ENCODE measurements at places on chromosomes 4 and X.
A peak's percentile ranks its signal among the peaks of the same experiment; 100 is the strongest.

DNA sequence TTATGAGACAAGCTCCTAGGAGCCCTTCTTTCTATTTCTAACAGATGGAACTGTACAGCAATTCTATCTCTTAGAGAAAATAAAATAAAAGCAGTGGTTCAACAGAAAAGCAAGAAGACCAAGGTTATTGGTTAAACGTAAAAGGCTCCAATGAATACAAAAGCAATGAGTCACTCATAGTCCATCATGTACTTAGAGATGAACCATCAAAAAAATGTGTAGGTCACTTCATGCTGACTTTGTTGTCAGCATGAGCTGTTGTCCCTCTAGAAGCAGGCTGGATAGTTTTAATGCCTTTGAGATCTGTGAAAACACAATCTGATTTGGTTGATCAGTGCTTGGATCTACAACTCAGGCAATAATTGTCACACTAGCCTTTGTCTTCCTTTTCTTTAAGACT, 378.6 kb upstream of the ANXA10 start:
- no peak for DNase-seq

- no peak for DNase-seq
Observed at GRCh38 chr4:92521941-92522340, 218.2 kb downstream of the GRID2 start.

DNA sequence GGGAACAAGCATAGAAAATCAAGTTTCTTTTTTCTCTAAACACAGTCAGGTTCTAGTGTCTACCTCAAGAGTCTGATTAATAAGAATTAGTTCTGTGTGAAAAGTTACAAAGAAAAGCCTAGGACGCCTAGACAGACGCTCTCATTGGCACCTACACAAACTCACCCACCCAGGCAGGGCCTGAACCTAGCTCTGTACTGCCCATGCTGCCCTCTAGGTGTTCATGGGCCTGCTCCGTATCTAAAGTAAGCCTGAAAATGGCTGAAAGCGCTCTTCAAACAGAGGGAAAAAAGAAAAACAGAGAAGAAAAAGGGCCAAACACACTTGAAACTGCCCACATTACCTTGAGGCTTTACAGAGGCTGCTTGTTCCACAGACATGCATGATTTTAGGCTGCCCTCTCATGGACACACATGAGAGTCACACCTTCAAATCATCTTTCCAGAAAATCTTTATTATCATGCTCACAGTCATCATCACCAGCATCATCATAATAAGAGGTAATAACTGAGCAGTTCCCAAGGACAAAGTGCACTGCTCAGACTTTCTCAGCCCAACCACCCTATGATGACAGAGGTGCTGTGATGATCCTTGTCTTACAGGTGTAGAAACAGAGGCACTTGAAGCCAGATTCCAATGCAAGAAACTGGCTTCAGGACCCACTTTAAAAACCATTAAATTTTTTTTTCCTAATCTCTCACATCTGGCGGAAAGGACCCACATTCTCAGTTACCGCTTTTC, 49.6 kb downstream of the MAP7D2 start:
- DNase-seq: peak; percentile 41

DNA sequence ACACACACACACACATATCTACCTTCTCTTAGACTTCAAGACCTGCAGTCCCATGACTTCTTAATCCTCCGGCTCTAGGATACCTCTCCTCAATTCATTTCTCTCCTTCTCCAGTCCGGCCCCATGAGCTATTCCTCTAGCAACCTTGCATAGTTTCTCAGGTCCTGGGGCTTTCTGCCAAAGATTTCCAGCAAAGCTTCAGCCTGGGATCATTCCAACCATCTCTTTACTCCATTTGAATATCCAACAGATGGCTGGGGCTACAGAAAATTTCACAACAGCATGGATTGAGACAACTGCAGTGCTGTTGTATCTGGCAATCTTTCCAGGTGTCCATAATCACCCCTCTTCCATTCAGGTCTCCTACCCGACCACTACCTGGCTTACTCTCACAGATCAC, 184.1 kb downstream of the DCHS2 start:
- no peak for DNase-seq

DNA sequence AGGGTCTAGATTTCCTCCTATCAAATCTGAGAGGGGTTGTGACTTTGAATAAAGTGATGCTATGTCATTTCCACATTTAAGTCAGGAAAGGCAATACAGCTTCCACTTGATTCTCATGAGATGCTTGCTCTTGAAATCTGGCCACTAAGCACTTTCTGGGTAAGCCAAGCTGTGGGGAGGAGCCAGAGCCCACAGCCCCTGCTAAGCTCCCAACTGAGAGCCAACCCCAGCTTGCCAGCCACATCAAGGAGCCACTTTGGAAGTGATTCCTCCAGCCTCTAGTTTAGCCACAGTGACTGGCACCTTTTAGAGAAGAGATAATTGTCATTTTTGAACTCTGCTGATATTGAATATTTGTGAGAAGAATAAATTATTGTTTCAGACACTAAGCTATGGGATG, 1441.5 kb upstream of the IGFBP7 start:
- DNase-seq: no peak

DNA sequence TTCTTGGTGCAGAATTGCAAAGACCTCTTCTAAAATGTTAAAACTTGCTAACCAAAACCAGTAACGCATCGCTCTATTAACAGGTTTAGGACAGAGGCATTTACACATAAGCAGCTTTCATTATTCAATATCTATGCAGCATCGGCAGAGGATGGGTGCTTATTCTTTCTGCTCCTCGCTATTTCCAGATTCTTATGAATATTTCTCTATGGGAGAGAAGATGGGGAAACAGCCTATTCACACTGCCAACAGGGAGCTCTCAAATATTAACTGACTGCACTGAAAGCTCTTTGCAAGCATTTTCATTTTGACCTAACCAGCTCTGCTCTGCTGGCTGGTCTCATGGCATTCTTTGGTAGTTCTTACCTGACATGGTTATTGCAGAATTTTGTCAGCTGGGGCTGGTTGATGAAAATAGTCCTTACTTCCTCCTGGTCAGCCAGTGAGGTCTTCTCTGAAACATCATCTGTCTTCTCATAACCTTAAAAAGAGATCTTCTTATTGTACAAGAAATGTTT, 30.2 kb downstream of the ATP8A1 start:
- DNase-seq: no peak

- DNase-seq: no peak
Observed at GRCh38 chr4:143616771-143617170, 83.7 kb downstream of the FREM3 start.

DNA sequence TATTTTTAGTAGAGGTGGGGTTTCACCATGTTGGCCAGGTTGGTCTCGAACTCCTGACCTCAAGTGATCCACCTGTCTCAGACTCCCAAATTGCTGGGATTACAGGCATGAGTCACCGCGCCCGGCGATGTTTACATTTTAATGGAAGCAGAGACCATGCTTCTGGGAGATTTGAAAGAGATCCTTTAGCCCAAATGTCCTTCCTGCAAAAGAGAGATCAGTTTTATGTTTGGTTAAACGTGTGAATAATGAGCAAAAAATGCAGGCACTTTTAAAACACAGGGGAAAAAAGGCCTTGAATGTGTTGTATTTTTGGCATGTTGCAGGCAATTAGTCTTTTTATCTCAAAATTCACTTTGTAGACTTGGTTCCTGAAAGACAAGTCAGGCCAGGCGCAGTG, 95.8 kb upstream of the ELOVL6 start:
- DNase-seq: no peak

GRCh38 chr4:138218976-138219375, 23.2 kb downstream of the SLC7A11 start:
- no peak for DNase-seq

DNA sequence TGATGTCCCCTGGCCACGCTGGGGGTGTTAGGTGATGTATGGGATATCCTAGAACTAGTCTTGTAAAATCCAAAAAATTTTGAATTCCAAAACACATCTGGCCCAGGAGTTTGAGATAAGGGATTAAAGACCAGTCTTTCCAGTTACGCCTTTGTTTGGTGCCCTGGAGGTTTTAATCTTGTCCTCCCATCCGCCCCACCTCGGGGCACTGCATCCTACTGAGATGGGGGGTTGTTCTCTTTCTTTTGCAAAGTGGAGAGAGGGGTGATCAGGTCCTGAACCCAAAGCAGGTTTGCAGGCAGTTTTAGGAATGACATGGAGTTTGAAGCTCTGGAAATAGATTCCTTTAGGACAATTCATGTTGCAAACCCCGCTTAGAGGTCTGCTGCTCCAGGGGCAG, 1.8 kb downstream of the SUV39H1 start:
- no peak for DNase-seq

- peak; percentile 34 for DNase-seq
Observed at GRCh38 chr4:146638786-146639505, at the start of gene POU4F2. Gene POU4F2 (plus strand): TSS chr4:146638893. CDS start chr4:146639141, 248 bp downstream.

GRCh38 chr4:76108467-76109181, 34.1 kb downstream of the ART3 start:
- DNase-seq: no peak

GRCh38 chr4:169348541-169348940, 77.8 kb upstream of the SH3RF1 start:
- DNase-seq: no peak

DNA sequence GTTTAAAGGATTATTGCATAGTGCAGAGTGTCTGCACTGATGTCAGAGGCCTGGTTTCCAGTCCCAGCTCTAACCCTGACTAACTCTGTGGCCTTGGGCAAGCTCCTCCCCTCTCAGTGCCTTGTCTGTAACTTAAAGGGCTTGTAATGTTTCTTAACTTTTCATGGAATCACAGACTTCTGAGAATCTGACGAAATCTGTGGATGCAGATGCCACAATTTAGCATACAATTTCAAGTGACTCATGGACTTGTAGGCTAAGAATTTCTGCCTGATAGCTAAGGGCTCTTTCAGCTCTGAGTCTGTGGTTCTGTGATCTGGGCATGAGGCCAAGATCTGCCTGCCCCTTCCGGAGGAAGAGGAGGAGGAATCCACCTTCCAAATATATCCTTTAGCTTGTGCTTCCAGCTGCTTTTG, 236.9 kb downstream of the AR start:
- DNase-seq: no peak

GRCh38 chr4:164320847-164321246, 433.1 kb upstream of the SMIM31 start:
- no peak for DNase-seq

- no peak for DNase-seq
Observed at GRCh38 chrX:110675886-110676285, 119.7 kb downstream of the CHRDL1 start.

DNA sequence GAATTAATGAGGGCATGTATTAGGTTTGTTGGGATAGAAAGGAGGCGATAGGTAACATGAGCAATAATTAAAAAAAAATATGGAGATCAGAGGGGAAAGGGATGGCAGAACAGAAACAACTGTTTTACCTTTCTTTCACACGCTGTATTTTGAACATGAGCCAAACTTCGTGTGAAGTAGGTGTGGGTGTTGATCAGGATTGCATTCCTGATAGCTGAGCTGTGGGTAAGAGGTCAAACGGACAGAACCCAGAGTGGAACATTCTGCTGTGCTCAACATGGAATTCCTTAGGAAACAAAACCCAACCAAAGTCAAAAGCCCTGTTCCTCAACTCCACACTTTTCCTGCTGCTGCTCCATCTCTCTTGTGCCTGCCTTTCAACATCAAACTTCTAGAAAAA, 162.5 kb upstream of the CASK start:
- DNase-seq: no peak

- DNase-seq: no peak
Observed at GRCh38 chr4:150579551-150580234, 2.3 kb upstream of the MAB21L2 start.

GRCh38 chr4:38105475-38106220, 145.4 kb downstream of the PTTG2 start:
- DNase-seq: peak; percentile 35

DNA sequence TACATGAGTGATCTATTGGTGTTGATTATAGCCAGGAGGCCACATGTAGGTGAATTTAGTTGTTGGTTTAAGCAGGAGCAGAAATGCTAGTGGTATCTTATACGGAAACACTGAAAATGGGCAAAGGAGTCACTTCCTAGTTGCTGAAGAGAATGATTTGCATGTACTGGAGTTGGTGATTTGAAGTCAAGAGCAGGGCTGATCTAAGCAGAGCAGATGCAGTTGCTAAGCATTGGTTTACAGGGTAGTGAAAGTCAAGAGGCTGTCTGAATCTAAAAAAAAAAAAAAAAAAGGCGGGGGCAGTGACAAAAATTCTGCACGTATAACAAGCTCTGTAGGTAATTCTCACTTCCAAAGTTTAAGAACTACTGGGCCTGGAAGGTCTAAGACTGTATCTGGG, 90.4 kb upstream of the HPRT1 start:
- no peak for DNase-seq

GRCh38 chr4:151689211-151689991, 71.4 kb downstream of the GATB start:
- DNase-seq: no peak

- no peak for DNase-seq
Observed at GRCh38 chr4:158122501-158122900, 50.3 kb downstream of the GASK1B start.

GRCh38 chr4:83267830-83268475, 16.6 kb downstream of the COQ2 start:
- DNase-seq: no peak

DNA sequence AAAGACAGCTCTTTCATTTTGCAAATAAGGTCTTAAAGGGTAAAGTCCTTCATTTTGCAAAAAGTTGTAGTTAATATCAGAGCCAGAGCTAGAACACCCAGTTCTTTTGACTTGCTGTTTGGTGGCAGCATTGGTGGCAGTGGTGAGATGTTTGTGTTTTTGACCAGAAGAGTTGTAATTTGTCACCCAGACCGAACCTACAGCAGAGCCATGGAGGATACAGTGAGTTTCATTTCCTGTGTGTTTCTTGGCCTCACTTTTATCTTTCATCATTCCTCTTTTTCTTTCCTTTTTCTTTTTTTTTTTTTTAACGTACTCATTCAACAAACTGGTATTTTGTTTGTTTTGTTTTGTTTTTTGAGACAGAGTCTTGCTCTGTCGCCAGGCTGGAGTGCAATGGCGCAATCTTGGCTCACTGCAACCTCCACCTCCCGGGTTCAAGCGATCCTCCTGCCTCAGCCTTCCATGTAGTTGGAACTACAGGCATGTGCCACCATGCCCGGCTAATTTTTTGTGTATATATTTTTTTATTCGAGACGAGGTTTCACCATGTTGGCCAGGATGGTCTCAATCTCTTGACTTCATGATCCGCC, 116.4 kb downstream of the AFF1 start:
- no peak for DNase-seq

DNA sequence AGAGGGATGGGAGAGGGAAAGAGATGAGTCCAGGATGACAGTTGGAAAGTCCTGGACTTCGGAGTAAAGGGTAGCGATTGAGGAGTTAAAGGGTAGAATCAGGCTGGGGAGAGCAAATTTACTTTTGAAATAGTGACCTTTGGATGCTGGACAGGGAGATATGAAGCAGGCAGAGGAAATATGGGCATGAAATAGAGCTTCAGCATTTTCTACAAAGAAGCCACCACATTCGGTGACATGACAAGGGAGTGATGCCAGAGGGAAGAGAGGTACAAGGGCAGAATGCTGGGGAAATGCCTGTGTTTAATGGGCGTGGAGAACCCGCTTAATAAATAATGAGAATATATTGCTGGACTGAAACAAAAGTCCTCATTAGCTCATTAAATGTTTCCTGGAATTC, 92.7 kb downstream of the TBL1X start:
- DNase-seq: no peak
